MM.1S (cell line): ENCODE measurements at places on chromosomes 5 and 9.
A peak's percentile ranks its signal among the peaks of the same experiment; 100 is the strongest.

DNA sequence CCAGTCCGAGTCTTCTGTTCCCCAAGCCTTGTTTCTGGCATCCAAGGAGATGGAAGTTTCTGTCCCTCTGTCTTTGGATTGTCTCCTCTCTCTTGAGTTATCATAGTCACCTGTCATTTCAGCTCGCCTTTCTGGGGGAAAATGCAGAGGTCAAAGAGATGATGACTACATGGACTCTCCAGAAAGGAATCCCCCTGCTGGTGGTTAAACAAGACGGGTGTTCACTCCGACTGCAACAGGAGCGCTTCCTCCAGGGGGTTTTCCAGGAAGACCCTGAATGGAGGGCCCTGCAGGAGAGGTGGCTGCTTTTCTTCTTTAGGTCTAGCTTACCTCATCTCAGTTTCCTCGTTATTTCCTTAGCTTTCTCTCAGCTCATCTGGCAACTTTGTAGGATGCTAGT, 25.1 kb downstream of the ERAP2 start:
- no peak for DNase-seq

DNA sequence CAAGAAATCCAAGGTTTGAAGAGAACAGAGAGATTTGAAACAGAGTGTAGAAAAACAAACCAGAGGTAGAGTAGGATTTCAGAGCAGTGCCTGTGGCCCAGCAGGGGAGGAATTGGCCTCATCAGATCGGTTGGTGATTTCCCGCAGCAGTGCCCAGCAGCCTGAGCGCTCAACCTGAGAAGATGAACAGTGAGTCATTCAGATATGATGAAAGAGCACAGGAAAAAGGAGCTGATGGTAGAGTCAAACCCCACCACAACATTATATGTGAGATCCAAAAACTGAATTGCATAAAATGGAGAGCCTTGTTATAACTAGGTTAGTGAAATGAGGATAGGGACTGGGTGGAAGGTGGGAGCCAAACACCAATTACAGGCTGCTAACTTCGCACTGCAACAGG, 248.9 kb downstream of the PIK3R1 start:
- no peak for DNase-seq

DNA sequence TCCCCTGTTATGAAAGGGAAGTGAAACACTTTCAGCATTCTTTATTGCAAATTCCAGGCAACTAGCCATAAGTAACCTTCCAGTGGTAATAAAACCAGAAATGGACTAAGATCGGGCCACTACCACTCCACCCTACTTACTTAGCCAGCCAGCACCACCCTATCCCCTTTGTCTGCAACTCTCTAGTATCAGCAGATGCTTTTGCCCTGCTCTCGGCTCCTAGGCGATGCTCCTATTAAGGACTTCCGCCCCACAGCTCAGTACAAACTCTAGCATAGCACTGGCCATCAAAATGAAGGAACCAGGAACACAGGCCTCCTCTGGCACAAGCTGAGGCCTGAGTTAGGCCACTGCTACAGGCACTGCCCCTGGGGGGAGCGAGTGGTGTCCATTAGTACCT, 81.2 kb downstream of the GLDC start:
- no peak for DNase-seq

DNA sequence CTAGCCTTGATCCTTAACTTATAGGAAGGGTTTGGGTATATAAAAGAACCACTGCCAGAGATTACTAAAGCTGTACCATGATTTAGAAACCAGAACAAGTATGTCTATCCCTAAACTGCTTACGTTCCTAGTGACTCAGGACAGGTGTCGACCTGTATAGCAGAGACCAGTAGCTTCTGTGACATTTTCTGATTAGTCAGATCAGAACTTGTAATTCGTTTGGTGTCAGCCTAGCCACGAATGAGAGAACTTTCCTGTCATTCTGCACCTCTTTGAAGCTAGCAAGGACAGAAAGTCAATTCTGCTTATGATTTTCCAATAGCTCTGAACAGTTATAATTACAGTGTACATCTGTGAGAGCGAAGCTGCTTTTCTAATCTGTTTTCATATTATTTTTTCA, 39.5 kb downstream of the PRKACG start:
- DNase-seq = no peak

DNA sequence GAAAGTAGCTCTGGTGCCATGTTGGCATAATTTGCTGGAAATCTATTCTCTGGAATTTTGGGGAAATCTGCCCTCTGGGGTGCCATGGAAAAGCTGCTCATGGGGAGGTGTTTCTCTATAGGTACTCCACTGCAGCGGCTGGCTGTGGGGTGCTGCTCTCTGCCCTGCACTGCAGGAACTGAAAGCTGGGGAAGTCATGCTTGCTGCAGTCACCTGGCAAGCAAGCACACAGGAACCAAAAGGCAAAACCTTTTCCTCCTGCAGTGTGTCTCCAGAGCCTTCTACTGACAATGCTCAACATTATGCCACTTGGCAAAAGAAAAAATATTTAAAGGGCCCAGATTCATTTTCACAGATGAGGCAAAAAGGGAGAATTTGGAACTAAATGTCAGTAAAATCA, 25.8 kb upstream of the CARNMT1 start:
- DNase-seq = peak; percentile 50

GRCh38 chr5:146772881-146773466, 105.6 kb downstream of the PPP2R2B start:
- DNase-seq = no peak

- DNase-seq = no peak
These were observed 198.8 kb upstream of the TYRP1 start for GRCh38 chr9:12494411-12494810.

DNA sequence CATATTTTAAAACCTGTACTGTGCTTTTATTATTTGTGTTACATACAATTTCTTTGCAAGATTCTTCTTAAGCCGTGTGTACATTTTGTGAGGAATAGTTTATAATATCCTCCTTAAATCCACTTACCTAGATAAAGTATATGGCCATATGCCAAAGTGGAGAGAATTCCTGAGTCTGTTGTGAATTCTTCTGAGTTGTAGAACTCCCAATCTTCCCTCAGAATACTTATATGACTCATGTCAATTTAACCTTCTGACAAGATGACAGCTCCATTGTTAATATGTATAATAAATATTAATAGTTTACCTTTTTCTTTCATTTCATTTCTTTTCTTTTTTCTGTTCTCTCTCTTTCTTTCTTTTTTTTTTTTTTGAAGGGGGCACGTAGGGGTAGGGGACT, 6.0 kb upstream of the RICTOR start:
- no peak for DNase-seq

- no peak for DNase-seq
These were observed 1064.4 kb upstream of the DMAC1 start for GRCh38 chr9:8863886-8864544.

DNA sequence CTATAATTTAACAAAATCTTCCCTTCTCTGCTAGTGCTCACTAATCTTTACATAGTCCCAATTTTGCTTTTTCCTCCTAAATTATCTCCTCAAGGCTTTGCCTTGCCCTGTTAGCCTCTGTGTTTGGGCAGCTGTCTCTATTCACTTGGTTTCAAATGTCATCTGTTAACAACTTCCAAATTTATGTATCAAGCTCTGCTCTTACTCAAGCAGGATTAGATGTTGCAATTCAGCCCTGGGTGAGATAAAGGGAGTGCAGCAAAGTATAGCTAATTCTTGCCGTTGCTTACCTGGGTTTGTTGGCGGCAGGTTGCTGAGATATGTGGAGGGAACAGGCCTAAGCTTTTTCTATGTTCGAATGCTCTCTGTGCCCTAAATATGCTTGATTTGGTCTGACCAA, 483.8 kb downstream of the DMAC1 start:
- DNase-seq = no peak

GRCh38 chr9:77783518-77783917, 135.4 kb upstream of the GNA14 start:
- no peak for DNase-seq

GRCh38 chr5:92207151-92207550, 824.0 kb upstream of the ARRDC3 start:
- DNase-seq = no peak

DNA sequence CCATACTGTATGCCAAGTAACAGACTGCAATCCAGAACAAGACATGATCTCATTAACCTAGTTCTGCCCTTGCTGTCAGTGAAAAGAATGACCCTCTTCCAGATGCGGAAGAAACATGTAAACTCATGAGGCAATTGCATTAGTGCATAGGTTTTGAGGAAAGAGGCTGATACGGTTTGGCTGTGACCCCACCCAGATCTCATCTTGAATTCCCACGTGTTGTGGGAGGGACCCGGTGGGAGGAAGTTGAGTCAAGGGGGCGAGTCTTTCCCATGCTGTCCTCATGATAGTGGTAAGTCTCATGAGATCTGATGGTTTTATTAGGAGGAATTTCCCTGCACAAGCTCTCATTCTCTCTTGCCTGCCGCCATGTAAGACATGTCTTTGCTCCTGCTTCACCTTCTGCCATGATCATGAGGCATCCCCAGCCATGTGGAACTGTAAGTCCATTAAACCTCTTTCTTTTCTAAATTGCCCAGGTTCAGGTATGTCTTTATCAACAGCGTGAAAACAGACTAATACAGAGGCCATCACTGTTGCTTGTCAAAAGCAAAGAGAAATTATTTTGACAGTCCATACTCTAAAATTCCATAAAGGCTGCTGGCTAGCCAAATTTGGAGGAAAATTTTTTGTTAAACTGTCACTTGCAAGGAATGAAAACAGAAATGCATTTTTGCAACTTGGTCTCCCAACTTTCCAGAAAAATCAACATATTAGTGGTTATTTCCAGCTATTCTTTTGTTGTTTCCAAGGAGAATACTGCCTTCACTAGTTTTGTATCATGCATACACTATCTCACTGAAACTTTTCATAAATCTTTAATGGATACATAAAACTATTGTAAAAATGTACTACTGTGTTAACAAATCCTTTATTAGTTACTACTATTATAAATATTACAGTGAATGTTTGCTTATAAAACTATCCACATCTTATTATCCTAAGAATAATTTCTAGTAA, 3.2 kb upstream of the ARL15 start:
- no peak for DNase-seq

DNA sequence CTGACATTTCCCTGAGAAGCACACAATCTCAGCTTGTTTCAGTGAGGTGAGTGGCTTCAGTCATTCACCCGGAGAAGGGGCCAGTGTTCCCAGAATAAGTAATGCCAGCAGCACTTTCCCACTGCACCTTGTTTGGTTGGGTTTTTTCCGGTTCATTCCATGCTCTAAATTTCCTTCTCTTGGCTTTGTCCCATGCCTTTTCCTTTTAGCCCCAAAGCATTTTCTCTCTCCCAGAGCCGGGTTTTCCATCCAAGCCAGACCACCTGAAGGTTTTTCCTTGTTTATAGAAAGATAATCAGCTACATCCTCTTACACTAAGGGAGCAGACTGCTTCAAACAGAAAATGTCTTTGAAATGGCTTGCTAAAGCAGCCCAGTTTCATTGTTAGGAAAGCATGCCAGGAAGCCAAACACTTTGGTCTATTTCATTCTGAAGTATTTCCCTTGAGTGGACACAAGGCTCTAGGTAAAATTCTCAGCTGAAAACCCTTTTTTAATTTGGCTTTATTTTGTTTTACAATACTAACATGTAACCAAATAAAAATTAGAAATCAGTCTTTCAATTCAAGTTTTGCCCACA, 501.6 kb downstream of the DTWD2 start:
- no peak for DNase-seq

- no peak for DNase-seq
These were observed 10.4 kb downstream of the NFIB start for GRCh38 chr9:14303521-14303920.

GRCh38 chr5:32713361-32713769, 2.2 kb downstream of the NPR3 start:
- DNase-seq = no peak

DNA sequence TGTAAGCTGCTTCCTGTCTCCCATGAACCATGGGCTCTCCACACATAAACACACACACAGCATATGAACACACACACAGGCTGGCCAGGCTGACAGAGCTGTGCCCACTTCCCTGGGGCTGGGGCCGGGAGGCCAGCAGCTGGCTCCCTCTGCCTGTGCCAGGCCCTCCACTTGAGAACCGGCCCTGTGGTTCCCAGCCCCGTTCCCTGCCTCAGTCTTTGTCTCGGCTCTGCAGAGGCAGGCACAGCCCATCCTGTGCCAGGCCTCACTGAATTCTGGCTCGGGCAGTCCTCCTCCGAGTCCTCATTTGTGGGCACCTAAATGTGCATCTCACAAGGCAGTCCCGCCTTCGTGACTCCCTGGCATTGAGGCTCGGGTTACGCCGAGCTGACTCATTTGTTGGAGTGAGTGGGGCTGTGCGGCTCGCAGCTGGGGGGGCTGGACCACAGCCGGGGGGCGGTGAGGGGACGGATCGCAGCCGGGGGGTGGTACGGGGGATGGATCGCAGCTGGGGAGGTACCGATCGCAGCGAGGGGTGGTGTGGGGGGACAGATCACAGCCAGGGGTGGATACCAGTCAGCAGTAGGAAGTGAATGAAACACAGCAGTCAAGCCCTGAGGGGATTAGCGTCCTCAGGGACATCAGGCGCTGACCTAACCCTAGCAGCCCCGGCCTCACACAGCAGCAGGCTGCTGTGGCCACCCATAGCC, 72.3 kb downstream of the PSMB7 start:
- no peak for DNase-seq

DNA sequence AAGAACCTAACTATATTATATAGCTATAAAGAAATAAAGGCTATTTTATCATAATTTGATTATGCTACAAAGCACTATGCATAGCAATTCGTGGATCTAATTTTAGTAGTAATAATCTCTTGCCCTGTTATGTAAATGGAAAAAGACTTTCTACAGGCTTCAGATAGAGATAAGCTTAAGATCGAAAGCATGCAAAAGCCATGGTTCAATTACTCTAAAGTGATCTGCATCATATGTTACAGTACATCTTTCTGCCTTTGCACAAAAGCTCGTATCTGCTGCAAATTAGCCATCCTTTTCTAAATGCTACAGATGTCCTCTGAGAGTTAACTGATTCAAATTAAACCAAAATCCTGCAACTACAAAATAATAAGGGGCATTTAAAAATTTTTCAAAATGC, 234.8 kb upstream of the TMEM161B start:
- DNase-seq = no peak

- DNase-seq = no peak
These were observed 14.2 kb downstream of the TCERG1 start for GRCh38 chr5:146461319-146461718.

DNA sequence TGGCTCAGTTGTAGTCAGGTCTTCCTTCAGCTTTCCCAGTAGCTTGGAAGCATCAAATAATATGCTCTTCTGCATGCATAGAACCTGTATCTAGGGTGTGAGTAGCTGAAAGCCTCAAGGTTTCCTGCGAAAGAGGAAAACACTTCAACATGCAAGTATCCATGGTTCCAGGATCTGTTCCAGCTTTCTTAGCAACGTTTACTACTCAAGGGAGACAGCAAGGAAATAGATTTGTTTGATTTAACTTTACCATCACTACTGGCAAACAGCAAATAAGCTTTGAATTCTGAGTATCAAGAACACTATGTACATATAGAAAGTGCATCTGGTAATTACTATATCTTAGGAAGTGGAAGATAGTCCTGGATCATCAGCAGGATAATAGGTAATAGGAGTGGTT, 341.0 kb downstream of the PRR16 start:
- DNase-seq = no peak

DNA sequence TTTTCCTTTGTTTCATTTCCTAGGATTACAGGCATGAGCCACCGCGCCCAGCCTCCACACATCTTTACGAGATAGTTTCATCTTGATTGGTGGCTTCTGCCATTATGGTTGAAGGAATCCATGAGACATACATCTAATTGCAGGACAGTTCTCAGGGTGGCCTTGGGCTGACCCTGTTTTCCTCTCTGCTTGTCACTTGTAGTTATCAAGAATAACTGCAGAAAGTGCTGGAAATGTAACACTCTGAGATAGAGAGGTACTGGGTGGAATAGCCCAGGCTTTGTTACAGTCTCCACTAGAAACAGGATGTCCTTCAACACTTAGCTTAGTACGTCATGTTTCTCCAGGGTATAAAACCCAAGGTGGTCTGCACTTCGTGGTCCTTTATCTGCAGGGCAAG, 10.7 kb downstream of the UGT3A2 start:
- no peak for DNase-seq
